ENCODE measurements at places on chromosomes 12 and 14. TPM values are rescaled to one million over a fixed set of nuclear protein-coding genes. Genes with fewer than 3 reads are reported as not detected.

DNA sequence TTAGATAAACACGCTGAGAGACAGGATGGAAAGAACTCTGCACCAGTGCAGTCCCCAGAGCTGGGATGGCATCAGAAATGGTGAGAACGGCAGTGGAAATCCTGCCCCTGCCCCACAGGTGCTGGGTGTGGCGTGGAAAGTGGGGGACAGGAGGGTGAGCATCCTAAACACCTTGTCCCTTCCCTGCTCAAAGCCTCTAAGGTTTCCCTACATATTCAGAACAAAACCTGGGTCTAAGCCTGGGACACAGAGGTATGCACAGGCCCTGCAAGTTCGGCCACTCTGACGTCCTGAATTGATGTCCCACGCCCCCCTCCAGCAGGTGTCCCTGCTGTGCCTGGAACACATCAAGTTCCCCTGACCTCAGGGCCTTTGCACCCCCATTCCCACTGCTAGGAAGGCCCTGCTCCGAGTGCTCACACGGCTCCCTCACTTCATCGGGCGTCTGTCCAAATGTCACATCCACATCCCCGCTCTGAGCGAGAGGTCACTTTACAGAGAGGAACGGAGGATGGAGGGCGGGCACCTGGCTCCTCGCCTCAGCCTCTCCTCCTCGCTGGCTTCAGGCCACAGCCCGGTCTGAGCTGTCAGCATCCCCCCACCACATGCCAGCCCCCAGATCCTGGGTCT is 38.5 kb upstream of the SFSWAP start:
- no peak for DNase-seq

DNA sequence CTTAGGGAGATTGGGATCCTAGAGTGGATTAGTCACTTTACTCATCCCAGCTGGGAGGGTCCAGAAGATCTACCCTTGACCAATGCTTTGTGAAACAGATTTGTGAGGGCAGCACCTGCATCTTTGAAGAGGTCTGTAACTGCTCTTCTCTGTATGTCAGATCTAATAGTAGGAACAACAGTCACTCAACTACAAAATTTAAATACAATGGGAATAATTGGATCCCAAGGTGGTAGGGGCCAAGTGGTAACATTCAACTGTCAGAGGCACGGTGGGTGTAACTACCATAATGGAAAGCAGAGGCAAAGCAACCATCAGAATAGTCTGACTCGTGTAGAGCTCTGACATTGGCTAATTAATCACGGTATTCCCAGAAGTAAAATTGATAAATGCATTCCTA is 55.8 kb downstream of the ITPR2 start:
- DNase-seq = no peak

- no peak for DNase-seq
Measured at GRCh38 chr14:70995211-70995610, 88.0 kb downstream of the PCNX1 start.

FAM222A gene
- 14.6 TPM for polyA plus RNA-seq

RAB2B gene
- polyA plus RNA-seq = 13.8 TPM

CPNE8 gene
- 5.7 TPM for polyA plus RNA-seq

NGB gene
- polyA plus RNA-seq = not detected
